ENCODE measurements at places on chromosomes 5 and 9.

GRCh38 chr9:134975253-134975652 lies 57.5 kb upstream of the FCN1 start:
- no peak for DNase-seq

GRCh38 chr5:37724395-37725125 lies 115.3 kb downstream of the GDNF start:
- no peak for DNase-seq

GRCh38 chr5:6454628-6455053 lies 6.0 kb downstream of the UBE2QL1 start:
- no peak for DNase-seq

DNA sequence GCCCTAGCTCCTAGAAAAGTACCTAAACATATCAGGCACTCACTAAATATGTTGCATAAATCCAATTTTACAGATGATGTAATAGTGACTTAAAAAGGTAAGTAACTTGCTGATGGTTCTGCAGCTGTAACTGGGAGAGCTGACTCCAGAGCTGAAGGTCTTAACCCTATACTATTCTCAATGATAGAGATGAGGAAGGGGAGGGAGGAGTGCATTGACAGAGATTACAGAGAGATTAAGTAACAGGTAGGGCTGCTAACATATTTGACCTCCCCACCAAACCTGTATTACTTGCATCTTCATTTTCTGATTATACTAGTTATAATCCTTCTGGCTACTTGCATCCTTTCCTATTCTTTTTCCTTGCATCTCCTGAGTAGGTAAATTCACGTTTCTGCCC lies 255.4 kb upstream of the EFNA5 start:
- no peak for DNase-seq

GRCh38 chr9:114362394-114362793 lies 25.4 kb downstream of the AKNA start:
- no peak for DNase-seq

DNA sequence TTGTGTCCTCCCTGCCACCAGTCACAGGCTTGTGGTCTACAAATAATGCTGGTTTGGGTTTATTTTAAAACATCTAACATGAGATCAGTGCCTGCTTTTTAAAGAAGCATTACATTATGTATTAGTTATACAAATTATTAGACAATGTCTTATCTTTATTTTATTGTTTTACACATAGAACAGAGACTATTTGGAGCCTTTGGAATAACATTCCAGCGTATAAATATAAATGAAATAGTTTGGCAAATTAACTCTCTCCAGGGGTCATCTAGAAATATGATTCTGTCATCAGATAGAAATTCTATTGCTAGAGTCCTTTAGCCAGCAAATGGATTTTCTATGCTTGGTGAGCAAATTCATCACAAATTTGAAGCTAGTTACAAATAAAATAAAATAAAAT lies 22.4 kb downstream of the MAP1B start:
- no peak for DNase-seq

DNA sequence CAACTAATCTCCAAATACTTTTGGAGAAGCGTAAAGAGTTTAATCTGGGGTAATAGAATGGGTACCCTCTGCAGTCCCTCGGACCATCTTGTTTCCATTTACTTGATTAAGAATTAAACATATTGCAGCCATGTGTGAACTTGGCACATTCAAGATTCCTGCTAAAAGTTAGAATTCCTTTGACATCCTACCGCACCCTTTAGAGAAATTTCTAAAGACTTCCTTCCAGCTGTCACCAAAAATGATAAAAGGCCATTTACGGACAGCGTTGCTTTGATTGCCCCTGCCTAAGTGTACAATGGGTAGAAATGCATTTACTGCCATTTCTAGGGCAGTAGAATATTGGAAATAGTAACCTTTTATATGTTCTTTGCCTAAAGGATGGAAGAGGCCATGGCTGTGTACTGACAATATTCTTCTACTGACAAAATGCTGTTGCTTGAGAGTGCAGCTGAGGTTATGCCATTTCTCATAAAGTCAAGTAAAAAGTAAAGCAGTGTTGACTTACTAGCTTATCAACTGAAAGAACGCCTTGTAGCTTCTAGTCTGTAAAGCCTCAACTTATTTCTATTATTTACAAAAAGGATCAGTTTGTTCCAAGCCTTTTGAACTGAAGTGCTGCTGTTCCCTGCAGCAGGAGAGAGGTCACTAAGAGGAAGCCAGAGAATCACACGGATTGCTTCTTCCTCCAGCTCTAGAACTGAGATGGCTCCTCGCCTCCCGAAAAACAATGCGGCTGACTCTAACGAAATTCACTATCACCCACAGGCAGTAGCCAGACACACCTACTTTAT lies 139.8 kb upstream of the BASP1 start:
- no peak for DNase-seq

DNA sequence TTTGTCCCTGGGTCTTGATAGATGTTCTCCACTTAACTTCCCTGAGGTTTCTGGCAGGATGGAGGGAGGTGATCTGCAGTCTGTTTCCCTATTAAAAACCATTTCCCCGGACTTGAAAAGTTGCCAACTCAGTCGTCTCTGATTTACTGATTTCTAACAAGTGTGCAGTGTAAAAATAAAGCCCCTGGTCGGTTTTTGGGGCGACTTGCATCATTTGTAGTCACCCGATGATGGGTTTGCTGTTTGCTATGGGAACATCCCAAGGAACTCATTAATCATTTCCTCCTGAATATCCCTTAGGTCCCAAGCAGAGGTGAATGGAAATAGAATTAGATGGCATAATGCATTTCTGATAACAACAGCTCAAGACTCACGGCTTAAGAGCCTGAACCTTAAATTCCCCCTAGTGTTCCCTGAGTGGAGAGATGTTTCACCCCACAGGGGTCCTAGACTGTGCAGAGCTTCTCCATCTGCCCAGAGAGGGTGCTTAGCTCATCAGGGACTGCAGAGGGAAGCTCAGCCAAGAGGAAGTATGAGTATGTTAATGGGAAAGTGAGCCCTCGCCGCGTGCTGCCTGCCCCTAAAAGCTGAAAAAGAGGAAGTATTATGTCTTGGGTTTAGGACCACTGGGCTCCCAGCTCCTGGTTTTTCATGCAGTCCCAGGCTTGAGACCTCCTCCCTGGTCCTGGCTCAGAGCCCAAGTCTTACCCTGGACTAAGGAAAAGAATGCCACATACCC lies 115.1 kb upstream of the DAP start:
- no peak for DNase-seq

DNA sequence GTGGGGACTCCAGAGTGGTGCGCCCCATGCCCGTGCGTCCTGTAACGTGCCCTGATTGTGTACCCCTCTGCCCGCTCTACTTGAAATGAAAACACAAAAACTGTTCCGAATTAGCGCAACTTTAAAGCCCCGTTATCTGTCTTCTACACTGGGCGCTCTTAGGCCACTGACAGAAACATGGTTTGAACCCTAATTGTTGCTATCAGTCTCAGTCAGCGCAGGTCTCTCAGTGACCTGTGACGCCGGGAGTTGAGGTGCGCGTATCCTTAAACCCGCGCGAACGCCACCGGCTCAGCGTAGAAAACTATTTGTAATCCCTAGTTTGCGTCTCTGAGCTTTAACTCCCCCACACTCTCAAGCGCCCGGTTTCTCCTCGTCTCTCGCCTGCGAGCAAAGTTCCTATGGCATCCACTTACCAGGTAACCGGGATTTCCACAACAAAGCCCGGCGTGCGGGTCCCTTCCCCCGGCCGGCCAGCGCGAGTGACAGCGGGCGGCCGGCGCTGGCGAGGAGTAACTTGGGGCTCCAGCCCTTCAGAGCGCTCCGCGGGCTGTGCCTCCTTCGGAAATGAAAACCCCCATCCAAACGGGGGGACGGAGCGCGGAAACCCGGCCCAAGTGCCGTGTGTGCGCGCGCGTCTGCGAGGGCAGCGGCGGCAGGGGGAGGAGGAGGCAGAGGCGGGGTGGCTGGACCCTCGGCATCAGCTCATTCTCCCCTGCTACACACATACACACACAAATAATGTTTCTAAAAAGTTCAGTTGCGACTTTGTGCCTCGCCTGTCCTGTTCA lies 668 bp downstream of the GLIS3 start:
- DNase-seq: peak; percentile 53

DNA sequence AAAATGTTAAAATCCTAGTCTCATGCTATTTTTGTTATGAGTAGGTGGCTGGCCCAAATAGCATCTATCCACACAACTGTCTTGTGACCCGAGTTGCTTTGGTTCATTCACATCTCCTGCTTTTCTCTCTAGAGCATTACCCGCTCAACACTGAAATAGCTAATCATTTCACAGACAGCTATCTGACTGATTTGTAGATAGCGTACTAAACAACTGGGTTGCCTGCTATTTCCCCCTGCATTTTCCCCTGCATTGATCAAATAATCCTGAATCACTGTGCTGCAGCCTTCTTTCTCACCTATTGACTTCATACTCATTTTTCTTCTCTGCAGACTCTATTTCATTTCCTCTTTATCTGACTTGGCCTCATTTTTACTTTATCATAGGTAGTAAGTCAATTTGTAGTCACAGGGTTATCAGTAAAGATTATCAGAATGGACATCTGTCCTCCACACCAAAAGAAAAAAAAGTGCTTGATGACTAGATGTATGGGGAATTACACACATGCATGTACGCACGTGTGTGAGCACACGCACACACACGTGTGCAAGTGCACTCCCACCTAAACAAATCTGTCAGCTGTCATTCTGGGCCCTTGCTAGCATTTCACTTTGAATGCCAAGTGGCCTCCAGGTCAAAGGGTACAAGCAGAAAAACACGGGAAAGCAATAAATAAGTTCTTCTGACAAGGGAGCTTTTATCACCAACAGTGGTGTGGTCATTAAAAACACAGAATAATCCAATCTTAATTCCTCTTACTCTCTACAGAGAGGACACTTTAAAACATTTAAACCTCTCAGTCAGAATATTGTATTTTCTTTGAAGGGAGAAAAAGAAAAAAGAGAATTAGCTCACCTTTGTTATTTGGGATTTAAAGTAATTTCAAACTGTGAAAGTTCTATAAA lies 501.6 kb downstream of the EFNA5 start:
- DNase-seq: no peak

DNA sequence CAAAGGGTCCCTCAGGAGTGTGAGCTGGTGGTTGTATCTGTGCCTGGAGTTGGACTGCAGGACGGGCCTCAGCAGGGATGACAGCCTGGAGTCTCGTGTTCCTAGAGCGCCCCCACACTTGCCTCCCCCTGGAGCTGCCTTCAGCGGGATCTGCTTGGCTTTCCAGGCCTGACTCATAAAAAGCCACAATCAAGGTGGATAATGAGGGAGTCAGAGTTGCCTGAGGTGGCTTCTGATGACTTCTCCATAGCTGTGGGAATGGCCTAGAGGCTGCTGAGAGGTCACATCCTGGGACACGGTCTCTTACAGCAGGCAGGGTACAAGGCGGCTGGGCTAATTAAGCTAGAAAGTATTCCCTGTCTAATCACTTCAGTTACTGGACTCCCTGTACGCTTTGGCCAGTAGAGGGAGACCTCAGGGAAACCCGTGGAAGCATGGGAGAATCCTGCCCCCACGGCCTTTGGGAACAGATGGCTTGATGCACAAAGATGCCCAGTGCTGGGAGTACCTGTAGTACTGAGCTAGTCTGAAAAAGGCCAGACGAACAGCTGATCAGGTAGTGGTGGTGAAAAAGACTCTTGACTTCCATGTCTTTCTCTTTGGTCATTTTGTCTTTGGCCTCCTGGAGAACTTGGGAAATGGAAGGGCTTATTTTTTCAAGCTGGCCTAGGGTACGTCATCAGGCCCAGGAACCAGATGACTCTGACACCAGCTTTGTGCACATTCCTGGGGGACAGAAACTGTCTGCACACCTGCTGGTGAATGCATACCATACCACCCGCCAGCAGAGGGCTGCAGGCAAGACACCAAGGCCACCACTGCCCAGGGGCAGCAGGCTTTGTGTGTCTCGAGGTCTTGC lies 16.1 kb upstream of the FRRS1L start:
- peak; percentile 60 for DNase-seq

DNA sequence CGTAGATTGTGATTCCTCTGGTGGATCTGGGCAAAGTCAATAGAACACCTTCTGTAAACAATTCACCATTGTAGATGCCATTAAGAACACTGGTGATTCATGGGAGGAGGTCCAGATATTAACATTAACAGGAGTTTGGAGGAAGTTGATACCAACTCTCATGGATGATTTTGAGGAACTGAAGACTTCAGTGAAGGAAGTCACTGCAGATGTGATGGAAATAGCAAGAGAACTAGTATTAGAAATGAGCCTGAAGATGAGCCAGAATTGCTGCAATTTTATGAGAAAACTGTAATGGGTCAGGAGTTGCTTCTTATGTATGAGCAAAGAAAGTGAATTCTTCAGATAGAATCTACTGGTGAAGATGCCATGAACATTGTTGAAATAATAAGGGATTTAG lies 26.9 kb downstream of the TCERG1 start:
- DNase-seq: no peak

- no peak for DNase-seq
These were observed 301.0 kb downstream of the DOCK8 start for GRCh38 chr9:515665-516064.

DNA sequence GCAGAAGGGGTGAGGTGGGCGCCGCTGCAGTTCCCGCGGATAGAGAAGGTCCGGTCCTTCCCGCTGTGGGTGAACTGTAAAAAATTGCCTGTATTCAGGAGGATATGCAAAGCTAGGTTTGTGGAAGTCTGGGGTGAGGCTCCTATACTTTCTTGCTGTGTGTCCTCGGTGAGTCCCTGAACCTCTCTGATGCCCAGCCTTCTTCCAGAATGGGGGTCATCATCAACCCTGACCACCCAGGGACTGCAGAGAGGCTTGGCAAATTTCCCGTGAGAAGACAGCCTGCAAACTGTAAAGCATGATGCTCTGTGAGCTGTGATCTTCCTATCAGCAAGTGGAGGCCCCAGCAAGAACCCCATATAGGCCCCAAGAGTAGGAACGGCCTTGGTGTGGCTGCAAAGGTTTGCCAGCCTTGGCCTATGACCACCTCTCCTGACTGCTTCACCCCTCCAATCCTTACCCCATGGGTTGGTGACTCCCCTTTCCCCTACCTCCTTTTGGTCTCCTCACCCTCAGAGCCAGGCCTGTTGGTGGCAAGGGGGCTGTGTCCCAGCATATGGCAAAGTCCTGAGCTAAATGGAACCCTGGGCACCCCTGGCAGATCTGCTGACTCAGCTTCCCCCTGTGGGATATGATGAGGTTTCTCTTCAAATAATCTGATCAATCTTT lies 760 bp downstream of the ALDH1B1 start:
- DNase-seq: no peak

- DNase-seq: no peak
These were observed 38.1 kb downstream of the CMYA5 start for GRCh38 chr5:79727451-79728355.

- DNase-seq: no peak
These were observed 75.4 kb upstream of the LPAR1 start for GRCh38 chr9:111113712-111114111.

DNA sequence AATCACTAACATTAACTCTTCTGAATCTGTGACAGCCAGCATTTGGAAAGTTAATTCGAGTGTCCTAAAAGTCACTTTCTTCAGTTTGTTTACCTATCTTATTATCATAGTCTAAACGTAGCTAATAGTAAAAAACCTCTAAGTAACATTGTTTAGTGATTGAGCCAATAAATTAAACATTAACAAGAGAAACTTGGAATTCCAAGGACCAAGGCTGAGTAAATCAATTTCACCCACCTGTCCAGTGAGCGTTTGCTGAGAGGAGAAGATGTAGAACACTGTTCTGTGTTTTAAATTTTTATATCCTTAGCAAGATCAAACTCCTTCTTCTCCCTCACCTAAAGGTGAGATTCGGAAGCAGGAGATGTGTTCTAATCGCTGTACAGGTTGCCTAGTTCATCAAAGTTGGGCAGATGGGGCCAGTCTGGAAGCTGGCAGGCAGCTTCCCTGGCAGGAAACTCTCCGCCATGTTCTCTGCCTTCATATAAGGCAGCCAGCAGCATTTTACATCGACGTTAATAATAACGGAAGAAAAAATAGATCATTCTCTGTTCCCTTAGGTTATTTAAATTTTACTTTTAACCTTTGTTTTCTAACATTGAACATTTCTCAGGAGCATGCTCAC lies 89.2 kb downstream of the DAPK1 start:
- DNase-seq: no peak

Measured in D341Med (cell line).